ENCODE measurements at places on chromosomes 7 and 10.

GRCh38 chr10:126186766-126187165, 201.5 kb downstream of the ADAM12 start:
- no peak for DNase-seq

DNA sequence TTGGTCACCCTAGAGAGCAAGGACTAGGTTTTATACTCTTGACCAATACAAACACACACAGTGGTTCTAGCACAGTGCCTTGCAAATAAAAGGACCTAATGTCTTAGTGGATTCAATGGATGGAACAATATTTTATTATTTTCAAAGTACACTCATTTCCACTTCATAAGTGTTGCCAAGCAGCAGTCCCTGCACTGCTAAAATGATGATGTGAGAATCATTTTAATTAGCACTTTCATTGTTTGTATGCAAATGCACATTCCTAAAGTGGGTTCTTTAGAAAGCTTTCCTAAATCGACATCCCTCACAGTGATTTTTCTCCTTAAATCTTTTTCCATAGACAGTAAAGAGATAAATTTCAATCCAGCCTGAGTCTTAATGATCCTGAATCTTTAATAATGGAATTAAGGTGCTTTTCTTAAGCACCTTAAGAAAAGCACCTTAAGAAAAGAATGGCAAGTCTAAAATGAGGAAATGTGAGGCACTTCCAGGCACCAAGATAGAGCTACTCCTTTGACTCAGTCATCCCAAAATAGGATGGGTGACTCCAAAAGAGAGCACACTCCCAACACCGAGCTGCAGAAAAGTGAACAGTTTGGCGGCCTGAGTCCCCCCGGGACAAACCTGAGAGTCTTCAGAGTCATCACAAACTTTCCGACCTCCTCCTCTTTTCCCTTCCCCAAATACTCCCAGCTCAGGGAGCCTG, 84.5 kb downstream of the SORBS1 start:
- no peak for DNase-seq

DNA sequence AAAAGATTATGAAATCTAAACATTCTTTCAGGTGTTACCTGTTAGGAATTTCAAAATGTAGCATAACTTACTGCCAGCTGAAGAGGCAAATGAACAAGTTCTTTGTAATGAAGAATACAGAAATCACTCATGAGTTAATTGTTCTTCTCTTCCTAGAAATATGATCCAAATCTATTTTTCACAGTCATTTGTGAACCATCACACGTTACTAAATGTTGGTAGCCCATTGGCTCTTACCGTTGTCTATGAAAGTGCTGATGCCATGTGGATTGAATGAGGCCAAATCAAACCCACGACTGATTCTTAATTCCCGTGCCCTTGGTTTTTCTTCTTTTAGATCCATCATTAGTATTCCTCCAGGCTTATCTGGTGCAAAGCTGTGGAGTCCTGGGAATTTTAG, 15.9 kb upstream of the PON3 start:
- DNase-seq = no peak

DNA sequence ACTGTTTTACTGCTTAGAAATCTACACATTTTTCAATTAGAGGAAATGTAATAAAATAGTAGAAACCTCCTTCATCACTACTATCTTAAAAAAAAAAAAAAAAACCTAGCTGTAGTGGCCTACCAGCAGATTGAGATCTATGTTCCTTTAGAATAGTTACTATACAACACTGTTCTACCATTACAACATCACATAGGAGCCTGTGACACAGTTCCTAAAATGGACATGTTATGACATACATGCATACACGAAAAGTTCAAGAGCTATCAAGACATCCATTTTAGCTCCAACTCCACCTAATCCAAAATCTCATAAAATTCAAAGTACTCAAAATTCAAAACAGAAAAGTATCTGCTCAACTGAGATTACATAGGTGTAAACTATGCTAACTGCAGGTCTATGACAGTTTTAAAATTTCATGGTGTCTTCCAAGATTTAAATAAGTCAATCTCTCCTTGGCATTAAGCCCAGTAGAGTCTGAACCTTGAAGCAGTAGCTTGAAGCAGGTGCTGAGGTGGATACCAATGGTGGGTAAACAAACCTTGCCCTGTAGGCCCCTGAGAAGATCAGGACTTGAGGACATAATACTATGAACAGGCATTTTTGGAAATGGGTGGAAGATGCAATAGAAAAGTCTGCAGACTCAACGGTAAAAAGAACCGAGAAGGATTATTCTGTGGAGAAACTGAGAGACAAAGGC, 17.0 kb downstream of the CACUL1 start:
- no peak for DNase-seq

DNA sequence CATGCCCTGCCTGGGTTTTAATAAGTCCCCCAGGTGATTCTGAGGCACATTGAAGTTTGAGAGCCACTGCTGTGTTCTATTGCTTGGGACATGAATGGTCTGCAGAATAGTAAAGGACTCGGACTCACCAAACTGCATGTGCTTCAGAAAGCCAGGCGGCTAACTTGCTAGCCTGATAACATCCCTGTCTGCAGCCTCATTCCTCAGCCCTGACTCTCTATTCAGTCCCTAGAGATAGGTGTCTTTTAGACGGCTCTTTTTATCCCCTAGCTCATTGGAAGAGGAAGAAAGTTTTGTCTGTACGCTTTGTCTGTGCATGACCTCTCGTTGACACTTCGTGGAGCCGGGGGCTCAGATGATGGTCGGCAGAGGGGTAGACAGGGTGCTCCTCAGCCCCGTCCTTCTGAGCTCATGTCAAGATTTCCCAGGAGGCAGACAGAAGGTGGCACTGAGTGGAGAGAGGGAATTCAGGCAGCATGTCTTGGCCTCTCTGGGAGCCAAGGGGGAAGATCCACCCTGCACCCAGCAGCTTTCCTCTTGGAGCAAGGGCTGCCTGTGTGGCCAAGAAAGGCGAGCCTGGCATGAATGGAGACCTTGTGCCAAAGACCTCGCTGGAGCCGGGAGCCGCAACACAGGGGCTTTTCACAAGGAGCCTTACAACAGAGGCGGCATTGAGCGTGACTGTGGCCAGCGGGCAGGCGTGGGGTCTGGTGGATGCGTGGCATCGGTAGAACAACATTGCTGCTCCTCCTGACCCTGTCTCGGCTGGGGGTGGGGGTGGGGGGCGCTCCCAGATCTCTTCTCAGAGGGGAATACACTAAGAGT, 51.1 kb upstream of the PODXL start:
- no peak for DNase-seq
